ENCODE measurements at places on chromosomes 2 and 18. TPM values are rescaled to one million over a fixed set of nuclear protein-coding genes. Genes with fewer than 3 reads are reported as not detected.

GRCh38 chr2:232234922-232235615 lies 143.5 kb upstream of the ALPP start:
- DNase-seq: no peak

- peak; percentile 78 for DNase-seq
These were observed 73.8 kb downstream of the RPIA start for GRCh38 chr2:88765154-88765888.

- no peak for DNase-seq
These were observed 232.6 kb upstream of the SKOR2 start for GRCh38 chr18:47484068-47484467.

GRCh38 chr2:217160103-217160743 lies 300.4 kb upstream of the TNP1 start:
- DNase-seq: no peak

DNA sequence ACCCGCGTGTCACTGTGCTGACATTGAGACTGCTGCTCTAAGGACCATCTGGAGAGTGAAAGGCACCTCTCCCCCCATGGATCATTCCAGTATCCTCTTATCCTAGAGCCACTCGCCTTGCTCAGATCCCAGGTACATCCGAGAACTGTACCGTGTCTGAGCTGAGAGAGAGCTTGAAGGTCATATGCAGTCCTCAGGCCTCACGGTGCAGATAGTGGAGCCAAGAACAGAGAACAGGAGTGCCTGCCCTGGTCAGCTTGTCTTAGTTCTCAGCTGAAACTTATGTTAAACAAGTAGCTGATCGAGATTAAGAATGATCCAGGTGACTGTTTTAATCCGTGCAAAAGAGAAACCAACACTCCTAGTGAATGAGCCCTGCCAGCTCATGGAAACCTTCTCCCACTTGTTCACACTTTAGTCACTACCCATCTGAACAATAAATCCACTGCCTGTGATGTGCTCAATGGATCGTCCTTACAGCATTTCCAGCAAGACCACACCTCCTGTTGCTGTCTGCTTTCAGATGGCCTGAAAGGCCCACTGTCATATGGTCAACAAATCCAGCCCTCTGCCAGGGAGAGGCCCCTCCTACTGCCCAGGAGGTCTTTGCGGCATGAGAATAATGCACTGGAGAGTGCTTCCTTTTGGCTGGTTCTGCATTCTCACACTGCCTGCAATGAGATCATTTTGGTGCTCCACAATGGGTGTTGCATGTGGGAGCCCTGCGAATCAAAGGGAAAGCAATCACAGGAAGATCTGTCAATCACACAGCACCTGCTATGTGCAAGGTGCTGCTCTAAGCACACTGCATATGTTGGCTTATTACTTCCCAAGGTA lies 43.7 kb upstream of the APCDD1 start:
- DNase-seq: no peak

DNA sequence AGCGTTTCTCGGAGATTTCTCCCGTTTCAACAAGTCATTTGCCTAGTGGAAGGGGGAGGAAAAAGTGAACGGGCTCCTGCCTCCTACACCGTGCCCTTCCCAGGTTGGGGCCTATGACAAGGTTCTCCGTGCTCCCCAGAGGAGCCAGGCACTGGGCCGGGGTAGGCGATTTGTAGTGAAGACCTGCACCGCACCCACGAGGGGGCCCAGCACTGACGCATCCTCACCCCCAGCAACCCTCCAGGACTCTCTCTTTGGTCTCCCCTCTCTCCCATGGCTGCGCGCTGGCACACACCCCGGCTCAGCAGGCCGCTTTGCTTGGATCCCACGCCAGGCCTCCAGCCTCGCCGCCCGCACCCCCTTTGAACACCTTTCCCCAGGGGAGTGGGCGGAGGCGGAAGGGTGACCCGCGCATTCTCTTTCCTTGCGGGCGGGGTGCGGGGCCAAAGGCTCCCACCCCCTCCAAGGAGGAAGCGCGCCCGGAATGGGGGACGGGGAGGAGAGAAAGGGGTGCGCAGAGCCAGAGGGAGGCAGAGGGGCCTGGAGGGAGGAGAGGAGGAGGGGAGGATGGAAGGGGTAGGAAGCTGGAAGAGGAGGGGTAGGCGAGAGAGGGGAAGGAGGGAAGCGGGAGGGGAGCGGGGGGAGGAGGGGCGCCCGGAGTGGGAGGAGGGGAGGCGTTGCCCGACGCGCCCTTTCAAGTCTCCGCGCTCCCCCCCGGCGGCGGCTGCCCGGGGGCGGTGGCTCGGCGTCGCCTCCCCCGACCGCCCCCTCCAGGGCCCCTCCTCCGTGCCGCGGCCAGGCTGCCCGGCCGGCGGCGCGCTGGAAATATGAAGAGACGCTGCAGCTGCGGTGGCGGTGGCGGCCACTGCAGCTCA lies at the start of gene APCDD1:
Gene APCDD1, plus strand, starts transcription at position 830 of the 875 bp plus-strand sequence. CDS start 347 bp downstream, outside the sequence.
- peak; percentile 87 for DNase-seq

DNA sequence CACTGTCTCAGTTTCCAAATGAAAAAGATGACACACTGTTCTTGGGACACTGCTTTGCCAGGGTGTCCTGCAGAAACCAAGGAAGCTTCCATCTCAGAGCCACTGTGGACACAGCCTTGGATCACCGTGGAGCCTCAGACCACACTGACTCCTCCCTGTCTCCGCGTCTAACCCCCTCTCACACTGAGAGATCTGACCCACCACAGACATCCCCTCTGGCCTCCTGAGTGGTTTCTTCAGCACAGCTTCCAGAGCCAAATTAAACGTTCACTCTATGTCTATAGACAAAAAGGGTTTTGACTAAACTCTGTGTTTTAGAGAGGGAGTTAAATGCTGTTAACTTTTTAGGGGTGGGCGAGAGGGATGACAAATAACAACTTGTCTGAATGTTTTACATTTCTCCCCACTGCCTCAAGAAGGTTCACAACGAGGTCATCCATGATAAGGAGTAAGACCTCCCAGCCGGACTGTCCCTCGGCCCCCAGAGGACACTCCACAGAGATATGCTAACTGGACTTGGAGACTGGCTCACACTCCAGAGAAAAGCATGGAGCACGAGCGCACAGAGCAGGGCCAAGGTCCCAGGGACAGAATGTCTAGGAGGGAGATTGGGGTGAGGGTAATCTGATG lies 113.4 kb upstream of the PKDCC start:
- no peak for DNase-seq

GRCh38 chr2:37600735-37601134 lies 70.7 kb downstream of the CDC42EP3 start:
- DNase-seq: no peak

DNA sequence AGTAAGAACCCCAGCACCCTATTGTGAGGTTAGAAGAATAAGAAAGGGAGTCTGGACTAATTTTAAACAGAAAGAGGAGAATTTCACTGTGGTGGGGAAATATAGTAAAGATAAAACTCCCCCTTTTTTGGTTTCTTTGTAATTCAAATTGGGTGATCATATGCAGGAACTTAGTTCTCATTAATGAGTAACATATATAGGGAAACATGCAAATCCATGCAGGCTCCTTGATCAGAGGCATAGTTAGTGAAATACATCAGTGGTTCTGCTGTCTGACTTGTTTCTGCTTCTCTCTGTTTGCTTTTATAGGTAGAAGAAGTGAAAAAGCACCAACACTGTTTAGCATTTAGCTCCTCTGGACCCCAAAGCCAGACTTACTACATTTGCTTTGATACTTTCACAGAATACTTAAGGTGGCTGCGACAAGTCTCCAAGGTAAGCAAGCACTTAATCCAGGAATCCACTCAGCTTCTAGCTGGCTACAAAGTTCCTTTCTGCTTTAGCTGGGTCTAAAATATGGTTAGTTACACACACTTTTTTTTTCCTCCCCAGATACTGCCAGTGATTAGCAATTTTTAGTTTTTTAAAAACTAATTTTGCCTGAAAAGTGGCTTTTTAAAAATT lies 123.2 kb downstream of the PHLPP1 start:
- DNase-seq: no peak

DNA sequence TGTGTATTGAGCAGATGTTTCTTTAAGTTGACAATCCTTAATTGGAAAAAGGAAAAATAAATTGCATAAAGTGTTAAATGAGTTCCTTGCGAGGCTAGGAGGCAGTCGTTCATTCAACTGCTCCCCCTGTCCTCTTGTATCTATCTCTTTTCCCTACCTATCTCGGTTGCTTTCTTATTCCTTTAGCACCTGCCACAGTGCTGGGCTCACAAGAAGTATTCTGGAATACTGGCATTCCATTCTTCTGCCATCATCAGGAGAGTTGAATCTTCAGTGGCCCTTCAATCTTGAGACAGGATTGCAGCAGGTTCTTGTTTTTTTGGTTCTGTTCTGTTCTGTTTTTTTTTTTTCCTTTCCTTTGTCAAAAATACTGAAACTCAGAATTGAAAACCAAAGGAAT lies 143.1 kb upstream of the AQP4 start:
- no peak for DNase-seq

GRCh38 chr2:30421604-30422443 lies 25.2 kb upstream of the LCLAT1 start:
- DNase-seq: no peak

The NAT8 gene
- total RNA-seq: not detected

The CERKL gene
- not detected for total RNA-seq

The ROCK2 gene
- total RNA-seq: 109 TPM

The PCGF1 gene
- 21.6 TPM for total RNA-seq

The RBM44 gene
- 1.6 TPM for total RNA-seq

The TWIST2 gene
- 18.6 TPM for total RNA-seq
